ENCODE measurements at places on chromosomes 7 and 10.

DNA sequence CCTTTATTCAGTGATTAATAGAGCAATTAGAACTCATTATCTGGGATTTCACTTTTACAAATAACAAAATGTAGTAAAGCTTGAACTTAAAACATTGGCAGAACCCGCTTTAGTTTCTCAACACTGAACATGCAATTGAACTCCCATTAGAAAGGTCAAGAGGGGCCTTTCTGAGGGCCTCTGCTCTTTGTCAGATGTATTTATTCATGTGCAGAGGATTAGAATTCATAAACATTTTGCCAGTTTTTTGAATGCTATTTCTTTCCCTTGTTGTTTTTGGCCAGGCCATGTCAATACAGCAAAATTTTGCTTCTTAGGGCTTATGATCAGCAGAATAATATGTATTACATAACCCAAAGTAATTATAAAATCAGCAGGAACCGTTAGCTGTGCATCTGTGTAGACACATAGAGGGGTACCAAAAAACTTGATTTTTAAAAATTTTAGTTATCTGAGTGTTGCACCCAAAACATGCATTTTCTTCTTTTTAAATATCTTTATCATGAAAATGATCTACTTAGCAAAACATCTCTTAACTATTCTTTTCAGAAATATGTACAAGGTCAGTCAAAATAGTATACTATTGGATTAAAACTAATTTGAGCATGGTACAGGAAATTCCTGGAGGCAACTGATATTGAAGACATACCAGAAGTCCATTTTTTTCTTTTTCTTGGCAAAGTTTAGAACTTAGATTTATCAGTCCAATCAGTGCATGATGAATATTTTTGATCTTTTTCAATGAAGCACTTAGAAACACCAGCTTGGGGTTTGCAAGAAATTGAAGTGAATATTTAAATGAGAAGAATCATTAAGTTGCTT lies 177.5 kb downstream of the TWIST1 start:
- DNase-seq = no peak

GRCh38 chr7:120467676-120468075 lies 194.7 kb downstream of the KCND2 start:
- DNase-seq = no peak

DNA sequence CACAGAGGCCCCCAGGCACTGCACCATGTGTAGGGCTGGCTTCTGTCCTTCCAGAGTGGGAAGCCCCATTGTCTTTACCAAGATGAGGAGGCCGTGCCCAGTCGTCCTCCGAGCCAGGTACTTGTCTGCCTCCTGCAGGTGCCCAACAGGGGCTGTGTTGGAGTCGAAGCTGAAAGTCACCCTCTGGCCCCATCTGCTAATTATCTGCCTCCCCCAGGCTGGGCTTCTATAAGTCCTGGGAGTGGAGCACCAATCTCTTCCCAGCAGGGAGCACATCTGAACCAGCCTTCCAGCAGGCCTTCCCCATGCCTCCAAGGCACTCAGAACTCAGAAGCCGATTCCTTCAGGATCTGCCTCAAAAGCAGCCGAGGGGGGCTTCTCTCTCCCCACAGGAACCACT lies 11.6 kb upstream of the CHST15 start:
- DNase-seq = no peak

DNA sequence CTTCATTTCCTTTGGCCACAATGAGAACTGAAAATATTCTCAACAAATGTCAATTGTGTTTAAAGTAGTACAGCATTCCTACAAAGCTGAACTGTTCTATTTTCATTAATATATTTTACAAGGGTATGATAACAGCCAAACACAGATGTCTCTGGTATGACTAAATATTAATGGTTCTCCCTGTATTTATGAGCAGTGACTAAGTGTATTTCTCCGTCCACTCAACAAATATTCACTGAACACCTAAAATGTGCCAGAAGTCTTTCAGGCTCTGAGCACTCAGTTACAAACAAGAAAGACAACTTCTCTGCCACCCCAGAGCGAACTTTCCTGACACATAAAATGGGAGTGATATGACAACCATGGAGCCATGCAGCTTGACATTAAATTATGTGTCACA lies 135.6 kb downstream of the VPS41 start:
- no peak for DNase-seq

GRCh38 chr7:134374291-134374690 lies 57.6 kb upstream of the SLC35B4 start:
- no peak for DNase-seq

DNA sequence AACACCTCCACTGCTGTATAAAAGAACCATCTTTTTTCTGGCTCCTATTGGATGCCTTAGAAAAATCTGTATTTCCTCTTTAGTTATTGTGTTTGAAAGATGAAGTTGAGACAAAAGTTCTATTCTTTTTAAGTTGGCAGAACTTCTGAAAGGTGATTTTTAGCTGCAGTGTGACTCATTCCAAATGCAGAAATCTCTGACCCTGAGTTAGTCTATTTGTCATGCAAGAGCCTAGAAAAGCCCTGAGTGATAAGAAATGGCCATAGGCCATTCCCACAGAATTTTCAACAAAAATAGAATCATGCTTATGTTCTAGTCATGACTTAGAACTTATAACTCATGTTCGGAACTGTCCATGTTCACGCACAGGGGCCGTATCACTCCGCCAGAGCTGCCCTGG lies 89.1 kb downstream of the EGFR start:
- DNase-seq = no peak

- DNase-seq = no peak
Observed at GRCh38 chr7:105580022-105580740, 1.1 kb downstream of the EFCAB10 start.

DNA sequence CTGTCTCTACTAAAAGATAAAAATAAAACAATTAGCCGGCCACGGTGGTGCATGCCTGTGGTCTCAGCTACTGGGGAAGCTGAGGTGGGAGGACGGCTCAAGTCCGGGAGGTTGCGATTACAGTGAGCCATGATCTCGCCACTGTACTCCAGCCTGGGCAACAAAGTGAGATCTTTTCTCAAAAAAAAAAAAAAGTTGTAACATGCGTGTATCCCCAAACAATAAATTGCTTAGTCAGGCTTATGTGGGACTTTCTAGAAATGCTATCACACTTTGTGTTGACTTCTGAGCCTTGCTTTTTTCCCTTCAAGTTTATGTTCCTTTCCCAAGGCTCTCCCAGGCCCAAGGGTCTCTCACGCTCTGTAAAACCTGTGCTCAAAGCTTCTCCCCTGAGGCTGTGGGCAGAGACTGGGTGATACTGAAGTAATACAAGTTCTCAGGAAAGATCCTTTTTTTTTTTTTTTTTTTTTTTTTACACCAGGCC lies 88.0 kb upstream of the TNS3 start:
- DNase-seq = no peak

- DNase-seq = no peak
Observed at GRCh38 chr10:83515001-83515400, 624.3 kb upstream of the GHITM start.

- DNase-seq = peak; percentile 58
Observed at GRCh38 chr7:22853674-22854157, 31.1 kb upstream of the TOMM7 start.

- no peak for DNase-seq
Observed at GRCh38 chr7:142188846-142189245, 69.0 kb downstream of the PRSS58 start.

DNA sequence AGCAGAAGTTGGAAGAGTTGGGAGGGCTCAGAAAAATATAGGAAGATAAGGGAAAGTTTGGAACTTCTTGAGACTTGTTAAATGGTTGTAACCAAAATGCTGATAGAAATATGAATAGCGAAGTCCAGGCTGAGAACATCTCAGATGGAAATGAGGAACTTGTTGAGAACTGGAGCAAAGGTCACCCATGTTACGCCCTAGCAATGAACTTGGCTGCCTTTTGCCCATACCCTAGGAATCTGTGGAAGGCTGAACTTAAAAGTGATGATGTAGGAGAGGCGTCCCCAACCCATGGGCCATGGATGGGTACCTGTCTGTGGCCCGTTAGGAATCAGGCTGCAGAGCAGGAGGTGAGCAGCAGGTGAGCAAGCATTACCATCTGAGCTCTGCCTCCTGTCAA lies 347.8 kb downstream of the ARL4A start:
- DNase-seq = no peak

GRCh38 chr10:2145491-2145890 lies 408.2 kb upstream of the ADARB2 start:
- DNase-seq = no peak

DNA sequence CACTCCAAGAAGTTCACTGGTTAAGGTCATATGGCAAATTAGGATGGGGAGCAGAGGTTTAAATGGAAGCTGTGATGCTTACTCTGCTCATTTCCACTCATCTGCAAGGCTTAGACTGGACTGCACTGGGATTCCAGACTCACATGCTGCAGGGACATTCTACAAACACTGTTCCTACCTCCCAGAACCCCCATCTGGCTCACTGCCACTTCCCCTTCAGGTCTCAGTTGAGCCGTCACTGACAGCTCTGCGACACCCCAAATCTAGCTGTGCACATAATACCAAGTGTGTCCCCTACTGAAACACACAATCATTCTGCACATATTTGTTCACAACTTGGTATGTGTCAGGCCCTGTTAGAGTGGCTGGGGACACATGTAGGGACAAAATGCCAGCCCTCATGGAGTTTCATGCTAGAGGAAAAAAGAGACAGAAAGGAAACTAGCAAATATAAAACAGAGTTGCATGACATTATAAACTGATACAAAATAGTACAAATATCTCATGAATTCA lies 5.4 kb downstream of the PRKCQ start:
- DNase-seq = no peak

DNA sequence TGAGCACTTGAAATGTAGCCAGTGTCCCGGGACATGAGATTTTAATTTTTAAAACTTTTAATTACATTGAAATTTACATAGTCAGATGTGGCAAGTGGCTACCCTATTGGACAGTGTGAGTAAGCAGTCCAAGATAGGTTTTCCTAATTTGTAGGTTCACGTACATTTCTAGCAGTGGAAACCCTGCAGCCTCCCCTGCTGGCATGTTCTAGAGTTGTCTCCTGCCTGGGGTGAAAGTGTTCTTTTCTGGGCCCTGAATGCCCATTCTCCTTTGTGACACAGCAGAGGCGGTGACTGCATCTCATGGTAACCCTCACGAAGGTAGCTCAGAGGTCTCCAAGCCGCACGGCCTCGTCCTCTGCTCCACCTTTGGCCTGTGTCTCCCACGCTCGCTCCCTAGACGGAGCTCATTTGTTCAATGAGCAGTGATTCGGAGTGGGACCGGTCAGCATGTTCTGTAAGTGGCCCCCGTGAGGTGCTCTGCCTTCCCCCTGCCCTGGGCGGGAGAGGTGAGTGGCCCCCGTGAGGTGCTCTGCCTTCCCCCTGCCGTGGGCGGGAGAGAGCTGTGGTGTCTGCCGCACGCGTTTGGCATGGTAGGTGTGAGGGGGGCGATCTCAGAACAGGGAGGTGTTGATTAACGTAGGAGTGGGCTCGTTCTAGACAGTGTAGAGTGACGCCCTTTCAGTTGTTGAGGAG lies 18.0 kb downstream of the WDR37 start:
- no peak for DNase-seq

DNA sequence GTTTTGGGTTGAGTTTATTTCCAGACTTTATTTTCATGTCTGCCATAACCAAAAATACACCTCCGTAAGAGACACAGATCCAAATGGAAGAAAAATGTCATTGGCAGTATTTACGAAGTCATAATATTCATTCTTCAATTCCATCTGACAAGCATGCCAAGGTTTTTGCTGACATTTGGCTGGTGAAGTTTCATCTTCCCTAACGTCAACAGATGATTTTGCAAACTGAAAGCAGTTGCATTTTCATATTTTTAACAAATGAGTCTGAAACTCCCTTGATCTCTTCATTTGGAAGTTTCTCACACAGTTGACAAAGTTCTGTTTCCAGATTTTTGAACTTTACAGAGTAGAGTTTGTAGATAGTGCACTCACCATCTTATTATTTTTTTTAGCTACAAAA lies 114.5 kb downstream of the CALN1 start:
- DNase-seq = no peak

- no peak for DNase-seq
Observed at GRCh38 chr10:114520453-114520852, 116.2 kb upstream of the AFAP1L2 start.

DNA sequence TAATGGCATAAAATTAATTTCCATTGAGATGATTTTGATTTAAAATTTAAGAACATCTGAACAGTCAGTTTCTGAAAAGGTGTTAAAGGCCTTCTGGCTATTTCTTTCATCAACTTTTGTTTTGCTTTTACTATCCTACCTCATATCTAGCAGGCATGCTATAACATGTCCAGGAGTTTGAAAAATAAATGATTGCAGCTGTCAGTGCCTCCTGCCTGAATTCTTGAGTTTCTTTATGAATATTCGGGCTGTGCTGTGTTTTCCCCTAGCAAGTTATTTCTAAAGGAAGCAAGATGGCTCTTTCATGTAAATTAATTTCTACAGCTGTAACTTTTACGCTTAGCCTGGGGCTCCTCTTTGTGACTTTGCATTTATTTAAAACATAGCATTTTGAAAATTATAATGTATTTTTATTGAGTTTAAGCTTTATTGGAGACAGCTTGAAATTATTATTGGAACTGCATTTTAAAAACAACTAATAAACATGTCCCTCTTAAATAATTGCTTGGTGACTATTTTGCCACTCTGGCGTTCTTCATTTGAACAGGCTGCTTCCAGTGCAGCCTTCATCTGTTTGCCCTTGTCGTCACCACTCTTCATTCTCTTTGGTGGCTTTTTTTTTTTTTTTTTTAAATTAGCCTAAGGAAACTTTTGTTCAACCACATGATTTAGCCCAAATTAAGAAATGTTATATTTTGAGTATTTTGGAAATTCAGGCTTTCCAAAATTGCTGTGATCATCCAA lies 1083.4 kb upstream of the LRRN3 start:
- DNase-seq = no peak

GRCh38 chr7:1555046-1555812 lies 776 bp downstream of the TMEM184A start:
- peak; percentile 16 for DNase-seq

DNA sequence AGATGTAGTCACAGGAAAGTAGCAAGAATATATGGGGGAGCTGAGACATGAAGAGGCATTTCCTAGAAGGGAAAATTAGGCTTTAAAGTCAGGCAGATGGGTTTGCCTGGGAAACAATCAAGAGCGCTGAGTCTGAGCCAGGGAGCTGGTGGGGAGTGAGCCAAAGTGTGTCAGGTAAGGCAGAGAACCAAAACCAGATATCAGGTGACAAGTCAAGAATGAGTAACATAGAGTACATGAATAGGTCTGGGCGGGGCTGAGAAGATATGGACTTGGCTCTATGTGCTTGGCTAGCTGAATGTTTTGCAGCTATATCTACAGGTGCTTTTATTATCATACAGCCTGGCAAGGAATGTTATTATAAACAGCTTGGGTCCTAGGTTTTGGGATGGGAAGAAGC lies 49.3 kb downstream of the GPR141 start:
- no peak for DNase-seq

DNA sequence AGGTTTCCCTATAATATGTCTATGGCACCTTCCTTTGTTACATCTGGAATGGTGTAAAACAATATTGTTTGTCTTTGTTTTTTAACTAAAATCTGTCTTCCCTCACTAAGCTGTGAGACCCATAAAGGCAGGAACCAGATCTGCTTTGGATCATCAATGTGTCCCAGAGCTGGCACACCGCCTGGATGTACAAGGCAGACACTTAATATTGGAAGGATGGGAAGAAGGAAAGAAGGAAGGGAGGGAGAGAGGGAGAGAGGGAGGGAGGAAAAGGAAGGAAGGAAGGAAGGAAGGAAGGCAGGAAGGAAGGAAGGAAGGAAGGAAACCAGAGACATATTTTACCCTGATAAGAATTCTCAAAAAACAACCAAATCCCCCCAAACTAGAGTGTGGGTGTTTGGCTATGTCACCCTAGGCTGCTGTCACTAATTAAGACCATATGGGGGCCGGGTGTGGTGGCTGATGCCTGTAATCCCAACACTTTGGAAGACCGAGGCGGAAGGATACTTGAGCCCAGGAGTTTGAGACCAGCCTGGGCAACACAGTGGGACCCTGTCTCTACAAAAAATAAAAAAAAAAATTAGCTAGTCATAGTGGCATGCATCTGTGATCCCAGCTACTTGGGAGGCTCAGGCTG lies 59.6 kb downstream of the SH3PXD2A start:
- no peak for DNase-seq
